ENCODE measurements at places on chromosomes 4 and X.

- DNase-seq = no peak
Observed at GRCh38 chr4:40621229-40621591, 8.5 kb downstream of the RBM47 start.

GRCh38 chr4:126957556-126957955 is 675.2 kb upstream of the INTU start:
- DNase-seq = no peak

- DNase-seq = no peak
Observed at GRCh38 chr4:82797405-82798111, 1.0 kb downstream of the SCD5 start.

GRCh38 chr4:92183825-92184224 is 119.9 kb upstream of the GRID2 start:
- no peak for DNase-seq

- DNase-seq = no peak
Observed at GRCh38 chrX:20680998-20681397, 414.3 kb upstream of the RPS6KA3 start.

- no peak for DNase-seq
Observed at GRCh38 chr4:38684951-38685844, 21.2 kb downstream of the KLF3 start.

GRCh38 chr4:92969650-92970379 is 666.0 kb downstream of the GRID2 start:
- DNase-seq = no peak

DNA sequence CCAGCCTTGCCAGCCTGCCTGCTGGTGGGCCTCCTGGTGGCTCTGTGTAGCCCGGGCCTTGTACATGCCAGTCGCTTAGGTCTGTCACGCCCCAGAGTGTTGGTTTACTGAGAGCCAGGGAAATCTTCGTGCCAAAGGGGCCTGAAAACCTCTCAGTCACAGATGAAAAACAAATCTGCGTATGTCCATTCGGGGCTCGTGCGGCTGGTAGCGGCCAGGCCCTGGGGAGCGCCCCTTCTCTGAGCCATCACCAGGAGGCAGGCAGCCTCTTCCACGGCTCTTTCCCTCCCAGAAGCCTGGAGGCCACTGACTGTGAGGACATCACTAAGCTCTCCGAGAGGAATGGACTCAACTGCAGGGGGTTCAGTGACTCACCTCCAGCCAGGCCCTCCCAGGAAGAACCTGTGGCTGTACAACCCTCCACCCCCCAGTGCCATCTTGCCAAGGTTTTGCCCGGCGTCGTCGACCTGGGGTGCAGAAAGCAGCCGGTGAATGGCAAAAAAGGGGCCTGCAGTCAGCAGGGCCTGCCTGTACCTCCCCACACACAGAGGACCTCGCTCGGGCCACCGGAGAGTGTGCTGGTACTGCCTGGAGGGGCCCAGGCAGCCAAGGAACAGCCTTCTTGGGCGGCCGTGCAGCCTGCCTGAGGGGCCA is 162.2 kb downstream of the BCOR start:
- DNase-seq = no peak
